CD4-positive, alpha-beta T cell treated with Interleukin-6 at 100 ng/mL for 8 hours (primary cell): ENCODE measurements at places on chromosomes 7 and 10.

DNA sequence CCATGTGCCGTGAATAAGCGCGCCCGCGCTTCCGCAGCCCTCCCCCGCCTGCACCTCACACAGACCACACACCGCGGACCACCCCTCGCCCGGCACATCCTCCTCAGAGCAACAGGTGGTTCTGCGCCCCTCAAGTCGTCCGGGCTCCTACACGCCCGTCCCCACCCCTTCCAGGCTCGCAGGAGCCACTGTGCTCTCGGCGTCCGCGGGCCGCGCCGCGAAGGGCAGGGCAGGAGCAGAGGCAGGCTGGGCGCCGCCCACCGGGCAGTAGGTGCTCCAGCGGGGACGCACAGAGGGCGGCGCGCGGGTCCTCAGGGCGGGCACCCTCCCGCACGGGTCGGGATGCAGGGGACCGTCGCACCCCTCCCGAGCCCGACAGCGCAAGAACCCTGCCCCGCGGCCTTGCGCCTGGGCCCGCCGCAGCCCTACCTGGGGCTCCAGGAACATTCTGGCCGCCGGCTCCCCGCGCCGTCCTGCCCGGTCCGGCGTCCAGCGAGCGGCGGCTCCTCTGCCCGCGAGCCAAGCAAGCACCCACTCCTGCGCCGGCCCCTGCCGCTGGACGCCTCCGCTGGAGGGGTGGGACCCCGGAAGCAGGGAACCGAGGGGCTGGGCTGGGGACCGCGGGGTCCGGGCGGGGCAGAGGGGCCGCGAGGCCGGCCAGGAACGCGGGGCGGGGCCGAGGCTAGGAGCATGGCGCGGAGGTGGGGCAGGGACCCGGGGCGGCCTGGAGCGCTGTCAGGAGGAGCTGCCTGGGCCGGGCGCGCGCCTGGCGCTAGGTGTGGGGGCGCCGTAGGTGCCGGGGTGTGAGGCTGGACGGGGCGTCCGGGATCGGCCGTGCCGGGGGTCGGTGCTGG is 37.4 kb downstream of the RASGEF1A start:
- DNase-seq, result peak; percentile 40

- DNase-seq, result no peak
These were observed 24.4 kb downstream of the C10orf120 start for GRCh38 chr10:122675278-122675677.

DNA sequence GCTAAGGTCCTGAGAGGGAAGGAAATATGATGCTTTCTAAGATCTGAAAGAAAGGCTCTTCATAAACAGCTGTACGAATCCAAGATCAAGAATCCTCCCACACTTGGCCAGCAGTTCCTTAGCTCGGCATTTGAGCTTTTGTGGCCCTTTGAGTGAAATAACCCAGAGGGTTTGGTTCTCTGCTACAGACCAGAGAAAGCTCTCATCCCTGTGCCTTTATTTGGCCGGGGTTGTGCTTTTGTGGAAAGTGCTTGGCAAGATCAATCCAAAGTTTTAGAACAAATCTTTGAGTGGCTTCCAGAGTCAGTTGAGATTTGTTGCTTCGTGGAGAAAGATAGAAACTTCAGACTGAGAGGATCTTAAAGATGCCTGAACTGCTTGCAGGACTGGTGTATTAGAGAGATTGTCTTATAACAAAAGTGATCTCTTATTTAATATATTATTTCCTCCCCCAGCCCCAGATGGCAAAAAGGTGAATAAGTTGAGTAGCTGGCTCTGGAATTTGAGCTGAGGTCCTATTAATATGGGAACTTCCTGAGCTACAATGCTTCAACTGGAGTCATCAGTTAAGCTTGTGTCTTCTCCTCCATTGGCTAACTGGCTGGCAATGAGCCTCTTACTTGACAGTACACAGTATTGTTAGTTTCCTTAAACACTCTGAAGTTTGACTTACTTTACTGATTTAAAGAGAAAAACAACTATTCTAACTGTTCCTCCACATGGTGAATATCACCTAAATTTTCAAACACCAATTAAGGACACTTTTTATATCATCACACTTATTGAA is 687.3 kb downstream of the MAGI2 start:
- no peak for DNase-seq

DNA sequence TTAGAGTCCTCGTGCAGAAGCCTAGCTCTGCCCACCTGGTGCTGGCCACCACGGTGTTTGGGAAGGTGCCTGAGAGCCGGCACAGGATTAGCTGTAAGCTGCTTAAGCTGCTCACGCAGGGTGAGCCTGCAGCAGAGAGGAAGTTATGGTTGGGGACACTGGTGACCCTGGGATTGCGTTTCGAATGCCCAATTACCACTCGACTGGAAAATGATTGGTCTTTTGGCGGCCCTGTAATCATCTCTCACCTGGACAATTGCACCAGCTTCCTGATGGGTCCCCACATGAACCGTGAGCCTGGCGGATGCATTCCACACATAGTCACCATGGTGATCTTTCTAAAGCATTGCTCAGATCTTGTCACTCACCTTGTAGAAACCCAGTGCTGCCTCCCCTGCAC is 442.3 kb upstream of the ZMIZ1 start:
- DNase-seq, result no peak

GRCh38 chr10:78761311-78761781 is 307.4 kb upstream of the ZMIZ1 start:
- no peak for DNase-seq

GRCh38 chr10:92629945-92630344 is 37.0 kb downstream of the KIF11 start:
- no peak for DNase-seq
